Naive thymus-derived CD4-positive, alpha-beta T cell (primary cell): ENCODE measurements at places on chromosomes 6 and 20.

GRCh38 chr6:43876602-43877001, 106.6 kb downstream of the VEGFA start:
- no peaks in the 10 kb centered on the region for H3K36me3 ChIP-seq
- no peak for DNase-seq
- no peaks in the 10 kb centered on the region for H3K27me3 ChIP-seq
- no peak overlapping the region for H3K27ac ChIP-seq
- no peaks in the 10 kb centered on the region for H3K4me1 ChIP-seq

GRCh38 chr6:107079429-107079828, 35.9 kb downstream of the BEND3 start:
- no peak overlapping the region for H3K4me3 ChIP-seq
- DNase-seq, result no peak

GRCh38 chr6:35280903-35281302, 16.7 kb upstream of the DEF6 start:
- no peak for DNase-seq
- no peak overlapping the region for H3K4me3 ChIP-seq
- no peaks in the 10 kb centered on the region for H3K27me3 ChIP-seq
- H3K4me1 ChIP-seq, result no peaks in the 10 kb centered on the region
- H3K27ac ChIP-seq, result no peak overlapping the region
- peaks cover 45% of the 10 kb centered on the region for H3K36me3 ChIP-seq

DNA sequence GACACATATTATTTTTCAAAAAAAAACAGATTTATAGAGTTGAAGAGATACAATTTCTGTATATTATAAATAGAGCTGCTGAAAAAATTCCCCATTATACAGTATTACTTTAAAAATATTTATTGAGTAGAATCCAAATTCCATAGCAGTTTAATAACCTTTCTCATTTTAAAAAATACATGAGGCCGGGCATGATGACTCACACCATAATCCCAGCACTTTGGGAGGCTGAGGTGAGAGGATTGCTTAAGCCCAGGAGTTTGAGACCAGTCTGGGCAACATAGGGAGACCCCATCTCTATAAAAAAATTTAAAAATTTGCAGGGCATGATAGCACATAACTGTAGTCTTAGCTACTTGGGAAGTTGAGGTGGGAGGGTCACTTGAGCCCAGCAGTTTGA, 13.0 kb downstream of the ATRN start:
- H3K4me3 ChIP-seq, result no peak overlapping the region
- no peaks in the 10 kb centered on the region for H3K4me1 ChIP-seq
- H3K27ac ChIP-seq, result no peak overlapping the region
- no peaks in the 10 kb centered on the region for H3K27me3 ChIP-seq

GRCh38 chr6:132060591-132060990, 109.4 kb upstream of the CCN2 start:
- H3K36me3 ChIP-seq, result no peaks in the 10 kb centered on the region
- no peak overlapping the region for H3K27ac ChIP-seq
- H3K4me3 ChIP-seq, result no peak overlapping the region

- no peaks in the 10 kb centered on the region for H3K27me3 ChIP-seq
- no peak for DNase-seq
- H3K36me3 ChIP-seq, result no peaks in the 10 kb centered on the region
- H3K4me3 ChIP-seq, result no peak overlapping the region
- H3K4me1 ChIP-seq, result no peaks in the 10 kb centered on the region
Observed at GRCh38 chr6:39088331-39088730, 26.7 kb downstream of the SAYSD1 start.

- no peak overlapping the region for H3K27ac ChIP-seq
- DNase-seq, result no peak
- H3K36me3 ChIP-seq, result no peaks in the 10 kb centered on the region
- H3K27me3 ChIP-seq, result no peaks in the 10 kb centered on the region
- H3K4me1 ChIP-seq, result no peaks in the 10 kb centered on the region
- no peak overlapping the region for H3K4me3 ChIP-seq
Observed at GRCh38 chr20:56859039-56859800, 230.1 kb downstream of the TFAP2C start.

DNA sequence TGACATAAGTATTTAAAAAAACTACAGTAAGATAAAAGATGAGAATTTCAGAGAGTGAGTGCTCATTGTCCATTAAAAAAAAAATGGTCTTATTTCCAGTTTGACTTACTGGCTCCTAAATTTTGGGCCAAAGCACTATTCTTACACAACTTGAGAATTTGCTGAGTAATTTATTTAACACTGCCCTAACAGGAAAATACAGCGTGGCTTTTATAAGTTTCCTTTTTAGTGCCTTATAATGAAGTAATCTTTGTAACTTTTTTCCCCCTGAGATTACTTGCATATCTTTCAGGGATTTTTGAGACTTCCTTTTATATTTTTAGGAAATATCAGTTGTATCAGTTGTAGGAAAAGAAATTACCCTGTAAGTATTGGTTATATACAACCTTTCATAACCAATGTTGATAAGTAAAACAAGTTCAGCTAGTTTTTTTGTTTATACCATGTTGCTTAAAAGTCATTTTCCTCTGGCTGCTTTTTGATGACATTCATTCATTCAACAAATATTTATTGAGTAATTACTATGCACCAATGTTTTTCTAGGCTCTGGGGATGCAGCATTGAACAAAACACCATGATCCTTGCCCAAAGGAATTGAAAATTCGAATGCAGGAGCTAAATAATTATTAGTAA, 106.4 kb upstream of the SGK1 start:
- no peak overlapping the region for H3K4me3 ChIP-seq
- no peak for DNase-seq
- no peaks in the 10 kb centered on the region for H3K4me1 ChIP-seq
- no peak overlapping the region for H3K27ac ChIP-seq
- H3K36me3 ChIP-seq, result no peaks in the 10 kb centered on the region
